GM06990 (cell line): ENCODE measurements at places on chromosomes 6 and 20.
A peak's percentile ranks its signal among the peaks of the same experiment; 100 is the strongest.

GRCh38 chr20:43341511-43341910 lies 116.2 kb upstream of the SRSF6 start:
- no peak for DNase-seq

DNA sequence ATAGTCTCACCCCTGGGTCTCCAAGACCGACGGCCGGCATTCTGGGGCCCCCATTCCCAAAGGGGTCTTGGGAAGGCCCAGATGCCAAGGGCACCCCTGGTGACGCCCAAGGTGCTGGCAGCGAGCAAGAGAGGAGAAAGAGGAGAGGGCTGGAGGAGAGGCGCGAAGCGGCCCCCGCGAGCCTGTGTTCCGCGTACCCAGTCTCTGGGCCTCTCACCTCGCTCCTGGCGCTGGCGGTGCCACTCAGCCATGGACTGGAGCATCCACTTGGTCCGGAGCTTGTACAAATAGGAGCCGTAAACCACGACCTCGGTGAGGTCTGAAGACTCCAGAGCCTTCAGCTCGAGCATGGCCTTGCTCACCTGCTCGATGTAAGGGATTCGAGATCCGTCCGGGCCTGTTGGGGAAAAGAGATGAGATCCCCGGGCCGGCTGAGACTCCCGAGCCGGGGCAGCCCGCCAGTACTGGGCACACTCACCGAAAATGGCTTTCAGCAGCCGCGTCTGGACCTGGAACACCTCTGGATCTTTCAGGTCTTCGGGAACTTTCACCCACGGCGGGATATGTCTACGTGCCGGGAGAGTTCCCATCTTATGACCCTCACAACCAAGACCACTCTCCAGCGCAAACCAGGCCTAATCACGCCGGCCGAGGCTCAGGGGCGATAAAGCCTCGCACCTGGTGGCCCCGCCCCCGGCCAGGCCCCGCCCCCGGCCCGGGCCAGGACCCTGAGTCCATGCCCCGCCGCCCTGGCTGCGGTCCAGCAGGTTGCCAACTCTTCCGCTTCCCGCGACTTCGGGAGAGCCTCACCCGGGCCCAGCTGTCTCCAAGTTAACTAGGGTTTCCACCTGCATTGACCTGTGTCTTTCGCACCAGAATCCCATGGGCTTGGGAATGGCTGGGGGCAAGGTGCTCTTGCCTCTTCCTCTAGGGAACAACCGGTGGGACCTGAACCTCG lies at the start of gene DPPA5:
Gene DPPA5 (minus strand): TSS at position 641 of the 958 bp plus-strand sequence. CDS start 51 bp downstream, at position 590.
- no peak for DNase-seq

DNA sequence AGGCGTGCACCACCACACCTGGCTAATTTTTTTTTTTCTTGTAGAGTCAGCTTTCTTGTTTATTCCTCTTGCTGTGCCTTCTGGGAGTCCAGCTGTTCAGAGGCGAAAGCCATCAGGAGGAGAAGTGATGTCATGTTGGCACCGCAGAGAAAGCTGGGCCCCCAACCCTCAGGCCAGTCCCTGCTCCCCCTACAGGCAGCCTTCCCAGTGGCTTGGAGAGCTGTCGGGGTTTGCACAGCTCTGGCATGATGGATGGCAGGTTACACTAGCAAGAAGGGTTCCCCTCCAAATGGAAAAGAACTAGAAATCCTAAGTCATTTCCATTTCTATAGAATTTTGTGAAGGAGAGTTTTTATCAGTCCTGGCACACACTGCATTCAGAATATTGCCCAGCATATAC lies 72.6 kb downstream of the C6orf52 start:
- DNase-seq = no peak

DNA sequence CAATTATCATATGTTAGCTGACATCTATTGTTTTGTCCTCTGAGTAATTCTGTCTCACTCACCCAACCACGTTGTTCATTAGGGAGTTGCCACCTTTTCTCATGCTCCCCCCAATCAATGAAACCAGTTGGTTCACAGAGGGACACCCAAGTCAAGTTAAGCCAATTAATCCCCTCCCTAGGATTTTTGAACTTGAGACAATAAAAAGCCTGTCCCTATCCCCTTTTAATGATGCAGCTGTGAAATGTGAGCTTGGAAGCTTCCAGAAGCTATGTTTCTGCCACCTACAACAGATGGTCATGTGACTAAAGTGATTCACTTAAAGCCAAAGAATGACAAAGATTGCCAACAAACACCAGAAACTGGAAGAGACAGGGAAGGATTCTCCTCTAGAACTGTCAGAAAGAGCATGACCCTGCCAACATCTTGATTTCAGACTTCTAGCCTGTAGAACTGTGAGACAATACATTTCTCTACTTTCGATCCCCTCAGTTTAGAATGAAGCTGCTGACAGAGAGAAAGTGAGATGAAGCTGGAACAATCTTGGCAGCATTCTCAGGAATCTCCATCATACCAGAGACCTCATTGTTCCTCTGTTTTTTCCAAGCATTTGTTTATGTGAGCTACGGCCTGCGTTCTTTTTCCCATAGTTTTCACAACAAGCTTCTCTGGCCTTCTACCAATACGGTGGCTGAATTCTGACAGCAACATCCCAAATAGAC lies 57.8 kb upstream of the TPD52L1 start:
- no peak for DNase-seq

DNA sequence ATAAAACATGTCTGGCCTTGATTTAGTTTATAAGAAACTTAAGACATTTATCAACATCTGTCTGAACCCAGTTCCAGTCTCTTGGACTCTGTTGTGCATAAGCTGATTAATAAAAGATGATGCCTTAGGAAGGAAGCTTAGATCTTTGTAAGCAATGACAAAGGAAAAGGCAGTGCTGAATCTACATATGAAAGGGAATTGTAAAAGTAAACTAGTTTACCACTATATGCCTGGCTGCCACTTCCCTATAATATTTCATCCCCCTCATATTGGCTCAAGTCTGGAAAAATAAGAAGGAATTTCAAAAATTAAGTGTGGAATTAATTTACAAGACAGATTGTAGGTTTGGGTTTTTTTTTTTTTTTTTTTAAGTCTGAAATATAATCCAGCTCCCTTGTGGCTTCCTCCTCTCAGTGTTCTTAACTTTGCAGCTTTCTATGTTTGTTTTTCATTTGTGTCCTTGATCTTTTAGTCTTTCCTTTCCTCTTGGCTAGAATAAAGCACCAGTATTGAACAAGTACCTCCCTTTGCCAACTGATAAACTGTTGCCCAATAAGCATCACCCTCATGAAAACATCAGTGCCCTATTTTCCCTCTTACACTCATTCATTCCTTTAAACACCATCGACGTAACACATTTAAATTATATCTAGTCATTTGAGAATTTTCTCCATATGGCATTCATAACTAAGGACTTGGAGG lies 146.7 kb upstream of the TBX18 start:
- DNase-seq = no peak

DNA sequence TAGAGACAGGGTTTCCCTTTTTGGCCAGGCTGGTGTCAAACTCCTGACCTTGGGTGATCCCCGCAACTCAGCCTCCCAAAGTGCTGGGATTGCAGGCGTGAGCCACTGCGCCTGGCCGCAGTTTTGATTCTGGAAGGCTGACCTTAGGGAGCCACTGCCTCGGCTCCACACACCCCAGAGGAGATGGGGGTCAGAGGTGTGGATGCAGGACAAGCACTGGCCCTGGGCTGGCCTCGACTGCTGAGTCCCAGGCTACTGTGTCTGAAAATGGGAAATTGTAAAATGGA lies 1.5 kb downstream of the ZBP1 start:
- no peak for DNase-seq

GRCh38 chr20:31562241-31562640 lies 42.8 kb upstream of the ID1 start:
- no peak for DNase-seq

DNA sequence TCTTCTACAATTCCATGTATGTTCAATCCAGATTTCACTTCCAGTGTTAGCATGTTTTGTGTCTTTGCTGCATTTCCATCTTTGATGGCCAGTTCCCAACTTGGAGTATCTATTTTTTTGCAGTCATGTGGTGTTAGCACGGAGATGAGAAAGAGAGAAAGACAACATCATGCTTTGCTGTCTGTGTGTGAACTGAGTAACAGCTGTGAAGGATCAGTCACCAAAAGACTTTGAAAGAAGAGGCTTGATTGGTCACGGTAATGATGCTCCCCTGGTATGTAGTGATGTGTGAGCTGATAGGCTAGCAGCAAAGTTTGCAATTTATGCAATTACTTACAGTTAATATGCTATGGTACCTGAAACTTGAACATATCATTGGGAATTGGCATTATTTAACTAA lies 731.3 kb upstream of the NRSN1 start:
- no peak for DNase-seq

- DNase-seq = no peak
These were observed 8.9 kb upstream of the RBCK1 start for GRCh38 chr20:399182-399707.

- no peak for DNase-seq
These were observed 261.0 kb upstream of the THEMIS start for GRCh38 chr6:128161839-128162238.

DNA sequence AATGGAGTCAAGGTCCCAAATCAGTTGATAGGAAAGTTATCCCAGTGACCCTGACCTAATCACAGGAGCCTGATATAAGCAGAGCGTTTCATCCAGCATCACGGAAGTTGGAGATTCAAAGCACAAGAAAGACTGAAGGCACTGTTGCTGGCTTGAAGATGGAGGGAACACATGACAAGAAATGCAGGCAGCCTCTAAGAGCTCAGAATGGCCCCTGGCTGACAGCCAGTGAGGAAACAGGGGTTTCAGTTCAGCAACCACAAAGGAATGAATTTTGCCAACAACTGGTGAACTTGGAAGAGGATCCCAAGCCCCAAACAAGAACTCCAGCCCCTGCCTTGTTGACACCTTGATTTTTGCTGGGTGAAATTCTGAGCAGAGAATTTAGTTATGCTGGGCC lies 778.5 kb downstream of the MAFB start:
- no peak for DNase-seq

- no peak for DNase-seq
These were observed 193.1 kb upstream of the ARG1 start for GRCh38 chr6:131379948-131380347.

DNA sequence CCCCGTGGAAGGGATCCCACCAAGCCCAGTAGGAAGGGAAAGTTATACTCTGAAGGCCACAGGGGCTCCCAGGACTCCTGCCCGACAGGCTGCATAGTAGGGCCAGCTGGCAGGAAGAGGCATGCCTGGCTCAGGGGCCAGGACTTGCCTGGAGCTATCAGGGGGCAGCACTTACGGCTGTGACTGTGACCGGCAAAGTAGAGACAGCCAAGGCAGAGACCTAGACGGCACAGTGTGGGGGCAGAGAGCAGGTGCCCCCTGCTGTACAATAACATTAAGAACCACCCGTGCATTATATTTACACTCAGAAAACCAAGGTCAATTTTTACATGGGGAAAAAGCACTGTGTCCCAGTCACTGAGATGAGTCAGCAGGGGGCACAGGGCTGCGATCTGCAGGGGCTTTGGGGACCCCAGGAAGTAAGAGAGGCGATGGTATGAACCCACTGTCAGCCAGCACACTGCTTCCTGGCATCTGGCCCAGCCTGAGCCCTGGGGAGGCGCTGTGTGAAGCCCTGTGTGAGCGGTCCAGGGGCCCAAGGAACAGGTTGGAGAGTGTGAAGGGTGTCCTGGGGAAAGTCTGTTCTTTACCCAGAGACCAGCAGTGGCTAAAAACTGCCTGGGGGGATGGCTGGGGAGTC lies 9.9 kb downstream of the CCDC167 start:
- no peak for DNase-seq

DNA sequence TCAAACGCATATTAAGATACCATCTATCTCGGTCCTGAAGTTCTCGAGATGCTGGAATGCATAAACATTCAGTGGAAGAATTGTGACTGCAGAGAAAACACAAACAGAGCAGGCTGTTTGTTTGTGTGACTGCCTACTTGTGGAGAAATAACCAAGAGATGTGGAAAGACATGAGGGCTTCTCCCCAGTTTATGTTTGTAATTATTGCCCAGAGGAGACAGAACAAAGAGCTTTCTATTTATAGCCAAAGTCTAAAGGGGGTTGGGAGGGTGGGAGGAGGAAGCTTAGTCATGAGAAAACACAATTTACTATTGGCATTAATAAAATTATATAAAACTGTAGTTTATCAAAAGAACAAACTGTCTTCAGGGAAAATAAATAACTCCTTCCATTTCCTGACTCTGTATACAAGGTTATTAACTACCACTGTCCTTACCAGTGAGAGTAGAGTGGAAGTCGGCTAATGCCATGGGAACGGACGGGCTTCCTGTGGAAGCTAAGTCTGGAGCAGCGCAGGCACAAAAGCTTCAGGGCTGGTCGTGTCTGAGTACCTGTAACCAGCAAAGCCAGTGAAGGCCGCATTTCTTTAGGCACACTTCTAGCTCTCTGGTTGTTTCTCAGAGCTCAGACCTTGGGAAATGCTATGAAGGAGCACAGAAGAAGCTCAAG lies 200.2 kb upstream of the SUPT3H start:
- no peak for DNase-seq

- DNase-seq = no peak
These were observed 75.7 kb upstream of the BHLHE23 start for GRCh38 chr20:63082308-63082938.

- DNase-seq = peak; percentile 77
These were observed at the start of gene L3MBTL3 for GRCh38 chr6:130018292-130018743. L3MBTL3 (plus strand) TSS chr6:130018581; CDS start chr6:130042700, 24,119 bp downstream.

GRCh38 chr6:52535711-52536423 lies 41.0 kb downstream of the TRAM2 start:
- no peak for DNase-seq

DNA sequence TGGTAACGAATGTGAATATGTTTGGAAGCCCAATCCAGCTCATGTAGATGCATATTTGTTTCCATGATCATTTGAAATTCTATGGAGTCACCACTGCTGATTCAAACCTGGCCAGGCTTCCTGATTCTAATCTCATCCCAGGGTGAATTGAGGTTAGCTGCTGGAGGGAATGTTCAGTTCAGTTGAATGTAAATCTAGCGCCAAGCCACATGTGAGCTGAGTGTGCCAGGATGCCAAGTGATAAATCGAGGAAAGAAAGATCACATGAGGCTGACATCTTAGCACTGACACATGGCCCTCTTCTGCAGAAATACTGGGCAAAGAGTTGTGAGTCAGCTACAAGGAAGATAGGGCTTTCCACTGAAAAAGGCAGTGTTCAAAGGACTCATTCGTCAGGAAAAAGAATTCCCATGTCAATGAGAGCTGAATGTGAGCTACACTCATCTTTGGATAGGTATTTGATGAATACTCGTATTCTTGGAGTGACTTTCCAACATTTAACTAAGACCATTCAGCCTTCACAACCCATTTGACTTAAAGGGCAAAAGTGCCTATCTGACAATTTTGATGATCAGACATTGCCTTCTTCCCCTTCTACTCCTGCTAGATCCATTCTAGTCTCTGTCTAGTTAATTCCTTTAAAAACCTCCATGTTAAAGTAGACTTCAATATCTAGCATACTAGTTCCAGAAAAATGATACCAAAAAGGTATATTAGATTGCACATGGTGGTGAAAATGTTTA lies 172.1 kb downstream of the MTFR2 start:
- DNase-seq = no peak

- DNase-seq = no peak
These were observed 28.3 kb downstream of the RNASET2 start for GRCh38 chr6:166927935-166928643.
